ENCODE measurements at places on chromosomes 6 and 20.

- no peak for DNase-seq
Observed at GRCh38 chr6:71326611-71327010, 38.0 kb downstream of the OGFRL1 start.

GRCh38 chr6:141764388-141764787, 368.3 kb upstream of the GJE1 start:
- DNase-seq = no peak

- no peak for DNase-seq
Observed at GRCh38 chr6:7879043-7879442, 31.5 kb downstream of the TXNDC5 start.

- DNase-seq = no peak
Observed at GRCh38 chr6:142761756-142762155, 183.2 kb downstream of the HIVEP2 start.

GRCh38 chr20:13510837-13511488, 127.8 kb downstream of the TASP1 start:
- DNase-seq = no peak

GRCh38 chr6:88698661-88699060, 264.8 kb downstream of the RNGTT start:
- no peak for DNase-seq

Data from hypothalamus (tissue), 51 donors.